ENCODE measurements at places on chromosomes 3 and 15.

DNA sequence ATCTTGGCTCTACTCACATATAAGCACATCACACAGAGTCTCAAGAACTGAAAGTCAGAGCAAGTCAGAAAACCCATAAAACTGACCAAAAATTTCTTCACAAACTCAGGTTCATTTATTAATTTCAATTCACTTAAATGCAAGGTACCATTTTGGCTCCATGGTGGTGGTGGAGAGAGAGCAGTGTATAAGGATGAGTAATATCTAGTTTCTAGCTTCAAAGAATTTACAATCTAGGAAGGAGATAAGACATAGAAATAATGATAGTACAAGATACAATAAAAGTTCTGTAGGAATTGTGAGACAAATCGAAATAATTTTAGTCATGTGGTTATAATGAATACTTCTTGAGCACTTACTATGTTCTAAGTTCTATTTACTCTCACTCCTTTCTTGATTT is 6.7 kb upstream of the TP53BP1 start:
- no peak for DNase-seq

GRCh38 chr3:158169091-158169491 is 59.2 kb downstream of the RSRC1 start:
- no peak for DNase-seq

DNA sequence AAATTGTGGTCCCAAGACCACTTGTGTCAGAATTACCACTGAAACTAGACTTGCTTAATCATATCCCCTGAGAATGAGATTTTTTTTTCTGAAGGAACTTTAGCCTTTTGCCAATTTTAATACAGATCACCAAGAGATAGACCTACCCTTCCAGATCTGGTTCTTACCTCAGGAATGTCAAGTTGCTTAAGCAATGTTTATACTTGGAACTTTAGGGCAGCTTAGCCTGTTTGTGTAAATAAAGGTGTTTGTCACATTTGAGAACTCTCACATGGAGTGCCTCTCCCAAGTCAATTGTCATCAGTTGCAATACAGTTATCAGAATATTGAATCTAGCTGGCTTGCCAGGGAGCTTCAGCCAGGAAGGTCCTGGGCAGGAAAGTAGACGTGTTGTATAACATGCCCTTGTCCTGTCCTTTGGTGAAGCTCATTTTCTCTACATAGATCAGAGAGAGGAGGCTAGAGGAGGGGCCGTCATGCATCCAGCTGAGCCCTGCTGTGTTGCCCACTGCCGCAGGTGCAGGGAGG is 3.9 kb downstream of the GPD1L start:
- DNase-seq = no peak

- DNase-seq = no peak
These were observed 24.4 kb downstream of the IL5RA start for GRCh38 chr3:3085782-3086181.

- DNase-seq = no peak
These were observed 445.5 kb upstream of the TBL1XR1 start for GRCh38 chr3:177642804-177643125.

DNA sequence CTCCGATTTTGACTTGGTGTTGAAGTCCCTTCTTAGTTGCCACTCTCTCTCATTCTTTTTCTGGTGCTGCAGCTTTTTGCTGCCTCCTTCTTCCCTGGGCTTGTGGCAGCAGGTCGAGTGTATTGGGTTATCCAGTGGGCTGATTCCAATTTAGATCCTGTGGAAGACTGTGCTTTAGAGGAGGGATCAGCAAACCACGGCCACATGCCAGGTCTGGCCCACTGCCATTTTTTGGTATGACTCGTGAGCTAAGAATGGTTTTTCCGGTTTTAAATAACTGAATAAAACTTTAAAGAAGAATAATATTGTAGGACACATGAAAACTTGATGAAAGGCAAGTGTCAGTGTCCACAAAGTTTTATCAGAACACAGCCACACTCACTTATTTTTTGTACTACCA is 330.5 kb downstream of the ROBO2 start:
- DNase-seq = peak; percentile 44

- DNase-seq = peak; percentile 38
These were observed 183.3 kb downstream of the WDR76 start for GRCh38 chr15:44010089-44010488.

DNA sequence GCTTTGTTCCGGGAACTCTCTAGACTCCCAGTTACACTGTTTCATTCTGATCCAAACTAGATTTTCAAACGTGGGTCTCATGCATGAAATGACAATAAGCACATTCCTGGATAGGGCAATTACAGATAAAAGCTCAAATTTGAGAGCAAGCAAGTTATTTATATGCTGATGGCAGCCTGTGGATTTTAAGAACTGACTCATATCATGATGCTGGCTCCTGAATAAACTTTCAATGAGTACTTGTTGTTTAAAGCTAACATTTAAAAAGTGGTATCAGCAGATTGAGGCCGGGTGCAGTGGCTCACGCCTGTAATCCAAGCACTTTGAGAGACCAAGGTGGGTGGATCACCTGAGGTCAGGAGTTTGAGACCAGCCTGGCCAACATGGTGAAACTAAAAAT is 66.6 kb downstream of the LEO1 start:
- DNase-seq = no peak

GRCh38 chr3:193665370-193665989 is 72.5 kb downstream of the OPA1 start:
- DNase-seq = peak; percentile 4

GRCh38 chr3:101936419-101937356 is 87.4 kb downstream of the NFKBIZ start:
- DNase-seq = peak; percentile 52

DNA sequence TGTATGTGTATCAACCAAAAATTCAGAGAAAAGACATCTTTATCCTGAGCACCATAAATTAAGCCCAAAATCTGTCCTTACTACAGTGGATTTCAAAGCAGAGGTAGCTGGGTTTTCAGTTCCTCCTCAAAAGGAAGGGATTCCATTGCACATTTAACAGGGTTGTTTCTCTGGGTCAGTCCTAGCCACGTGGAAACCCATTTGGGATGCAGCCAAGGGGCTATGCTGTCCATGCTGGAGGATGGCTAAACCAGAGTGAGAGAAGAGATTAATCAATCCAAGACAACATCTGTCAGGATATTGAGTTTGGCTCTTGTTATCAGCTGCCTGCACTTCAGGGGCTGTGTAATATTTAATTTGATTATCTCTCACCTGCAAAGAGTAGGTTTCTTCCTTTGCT is 28.1 kb downstream of the LSAMP start:
- DNase-seq = no peak

- no peak for DNase-seq
These were observed 819 bp downstream of the KLHL40 start for GRCh38 chr3:42685891-42686820.

DNA sequence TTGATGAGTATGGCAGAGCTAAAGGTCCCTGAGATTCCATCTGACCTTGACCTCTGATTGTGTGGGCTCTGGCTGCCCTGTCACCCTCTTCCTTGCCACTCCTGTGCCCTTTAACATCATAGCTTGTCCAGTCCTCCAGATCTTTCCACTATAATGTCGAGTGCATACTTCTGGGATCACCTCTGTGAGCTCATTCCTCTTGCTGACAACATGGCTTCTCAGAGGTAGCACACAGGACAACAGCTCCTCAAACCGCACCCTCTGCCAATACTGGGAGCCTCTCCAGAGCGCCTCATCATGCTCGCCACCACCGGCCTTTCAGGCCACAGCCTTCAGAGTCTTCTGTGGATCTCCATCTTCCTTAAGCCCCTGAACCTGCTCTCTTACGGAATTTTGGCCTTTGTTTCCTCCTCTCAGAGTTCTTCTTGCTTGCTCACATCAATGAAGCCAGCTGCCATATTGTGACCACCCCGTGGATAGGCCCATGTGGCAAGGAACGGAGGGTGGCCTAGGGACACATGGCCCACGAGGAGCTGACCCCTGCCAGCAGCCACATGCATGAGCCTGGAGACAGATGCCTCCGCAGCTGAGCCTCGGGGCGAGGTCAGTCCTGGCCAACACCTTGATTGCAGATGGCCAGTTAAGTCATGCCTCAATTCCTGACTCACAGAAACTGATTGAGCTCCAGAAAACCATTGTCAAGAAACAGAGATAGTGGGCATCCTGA is 31.1 kb downstream of the PLA2G4D start:
- no peak for DNase-seq

GRCh38 chr15:27183201-27183600 is 212.2 kb downstream of the GABRG3 start:
- DNase-seq = no peak

DNA sequence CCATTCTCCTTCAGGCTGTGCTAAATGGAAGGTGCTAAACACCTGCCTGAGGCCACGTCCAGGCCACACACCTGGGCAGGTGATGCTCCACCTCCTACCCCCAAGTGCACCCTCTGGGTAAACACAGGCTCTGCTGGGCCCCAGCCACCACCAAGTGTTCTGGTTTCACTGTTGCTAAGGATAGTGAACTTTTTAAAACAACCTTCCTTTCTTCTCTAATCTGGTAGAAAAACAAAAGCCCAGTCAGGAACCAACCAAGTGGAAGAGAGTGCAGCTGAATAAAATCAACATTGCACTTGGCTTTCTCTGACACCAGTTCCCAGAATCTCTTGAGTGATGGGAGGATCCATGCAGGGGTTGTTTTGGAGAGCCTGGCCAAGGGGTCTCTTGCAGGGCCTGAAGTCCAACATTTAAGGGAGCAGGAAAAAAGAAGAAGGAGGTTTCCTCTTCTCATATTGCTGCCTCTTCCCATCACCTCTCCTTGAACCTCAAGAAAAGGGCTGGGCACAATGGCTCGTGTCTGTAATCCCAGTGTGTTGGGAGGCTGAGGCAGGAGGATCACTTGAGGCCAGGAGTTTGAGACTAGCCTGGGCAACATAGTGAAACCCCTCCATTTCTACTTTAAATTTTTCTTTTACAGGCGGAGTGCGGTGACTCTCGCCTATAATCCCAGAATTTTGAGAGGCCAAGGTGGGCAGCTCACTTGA is 26.2 kb upstream of the ATP13A3 start:
- DNase-seq = no peak

Data from AG04450 (cell line).